HS-27A (cell line): ENCODE measurements at places on chromosomes 11 and 22.

GRCh38 chr11:57459164-57460021 is 935 bp upstream of the RTN4RL2 start:
- no peak for DNase-seq

GRCh38 chr22:48397531-48398180 is 1430.0 kb downstream of the BRD1 start:
- no peak for DNase-seq

DNA sequence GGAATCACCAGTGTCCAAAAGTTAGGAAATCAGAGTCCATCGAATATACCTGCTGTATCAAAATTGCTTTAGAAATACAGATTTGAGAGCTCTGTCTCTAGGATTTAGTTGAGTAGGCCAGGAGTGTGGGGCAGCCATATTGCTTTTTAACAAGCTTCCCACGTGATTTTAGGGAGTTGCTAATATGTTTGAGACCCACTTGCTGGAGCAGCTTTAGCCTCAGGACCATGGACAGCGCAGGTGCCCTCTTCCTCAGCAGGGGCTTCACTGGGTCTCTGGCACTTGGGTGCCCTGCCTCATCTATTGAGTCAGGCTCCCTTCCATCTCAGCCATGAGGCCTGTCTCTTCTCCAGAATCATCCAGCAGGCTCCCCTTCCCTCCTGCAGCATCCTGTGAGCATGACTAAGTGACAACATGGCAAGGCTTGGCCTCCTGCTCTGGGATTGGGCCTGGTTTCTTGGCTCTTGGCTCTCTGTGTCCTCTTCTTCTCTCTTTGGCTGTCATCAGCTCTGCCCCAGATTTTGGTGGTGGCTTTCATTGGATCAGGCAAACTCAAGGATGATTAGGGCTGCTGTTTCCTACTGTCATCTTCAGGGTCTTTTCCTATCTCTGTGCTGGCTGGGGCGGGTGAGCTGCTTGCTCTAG is 70.0 kb downstream of the SGSM1 start:
- peak; percentile 3 for DNase-seq

GRCh38 chr11:46421257-46421880 is 29.8 kb upstream of the CHRM4 start:
- no peak for DNase-seq

DNA sequence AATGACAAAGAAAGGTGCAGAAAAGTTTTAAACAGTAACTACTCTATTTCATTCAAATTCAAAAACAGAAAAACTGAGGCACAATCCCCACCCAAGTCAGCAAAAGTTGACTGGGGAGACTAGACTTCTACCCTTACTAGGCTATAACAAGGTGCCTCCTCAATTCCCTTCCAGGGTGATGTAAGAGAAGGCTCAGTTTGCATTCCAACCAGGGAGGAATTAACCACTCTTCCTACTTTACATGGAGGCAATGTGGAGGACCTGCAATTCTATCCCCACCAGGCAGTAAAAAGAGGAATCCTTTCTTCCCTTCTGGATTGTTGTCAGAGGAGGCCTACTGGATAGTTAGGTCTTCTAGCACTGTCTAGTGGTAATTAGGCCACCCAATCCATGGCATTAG is 26.1 kb downstream of the TYR start:
- DNase-seq: no peak

DNA sequence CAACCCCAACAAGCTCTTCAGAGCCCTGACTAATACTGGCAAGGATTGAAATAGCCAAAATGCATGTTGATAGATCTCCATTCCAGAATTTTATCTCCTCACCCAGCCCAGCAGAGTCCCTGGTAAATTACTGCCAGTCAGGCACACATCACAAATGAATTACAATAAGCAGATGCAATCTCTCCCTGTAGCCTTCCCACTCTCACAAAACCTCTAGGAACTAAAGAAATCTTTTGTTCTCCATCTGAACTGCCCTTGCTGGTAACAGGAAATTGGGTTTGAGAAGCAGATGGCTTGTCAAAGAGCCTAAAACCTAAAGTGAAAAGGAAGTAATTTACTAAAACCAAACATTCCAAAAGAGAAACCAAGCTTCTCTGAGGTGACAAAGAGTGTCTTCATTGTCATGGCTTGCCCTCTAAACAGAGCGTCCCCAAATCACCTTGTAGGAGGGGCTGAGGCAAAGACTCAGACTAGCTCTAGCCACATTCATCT is 59.5 kb downstream of the FAM168A start:
- DNase-seq: no peak
